G401 (cell line): ENCODE measurements at places on chromosomes 2 and 18. TPM values are rescaled to one million over a fixed set of nuclear protein-coding genes. Genes with fewer than 3 reads are reported as not detected.
A peak's percentile ranks its signal among the peaks of the same experiment; 100 is the strongest.

DNA sequence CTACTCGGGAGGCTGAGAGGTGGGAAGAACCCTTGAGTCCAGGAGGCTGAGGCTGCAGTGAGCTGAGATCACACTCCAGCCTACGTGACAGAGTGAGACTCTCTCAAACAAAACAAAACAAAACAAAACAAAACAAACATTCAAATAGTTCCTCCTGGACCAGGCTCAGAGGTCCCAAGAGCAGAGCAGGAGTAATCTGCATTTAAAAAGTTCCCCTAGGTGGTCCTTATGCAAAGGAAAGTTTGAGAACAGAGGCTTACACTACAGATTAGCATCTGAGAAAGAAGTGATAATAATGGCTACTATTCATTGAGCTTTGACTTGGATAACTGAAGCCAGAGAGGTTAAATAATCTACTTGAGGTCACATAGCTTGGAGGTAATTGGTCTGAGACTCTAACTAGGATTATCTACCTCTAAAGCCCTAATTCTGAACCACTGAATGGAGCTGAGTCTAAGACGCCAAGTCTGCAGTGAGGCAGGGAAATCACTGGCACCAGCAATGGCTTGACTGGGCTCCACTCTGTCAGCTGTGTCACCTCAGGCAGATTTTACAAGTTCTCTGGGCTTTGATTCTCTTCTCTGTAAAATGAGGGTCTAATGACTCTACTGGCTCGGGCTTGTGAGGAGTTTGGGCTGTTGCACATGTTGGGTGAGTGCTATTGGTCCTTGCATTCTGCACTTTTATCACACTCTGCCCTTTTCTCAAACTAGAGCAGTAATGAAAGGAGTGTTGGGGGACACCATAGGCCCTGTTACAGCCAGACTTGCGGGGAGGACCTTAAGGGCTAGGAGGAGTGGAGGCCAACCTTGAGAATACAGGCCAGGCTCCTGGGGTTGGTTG, 29.2 kb upstream of the DLX2 start:
- peak; percentile 11 for DNase-seq

DNA sequence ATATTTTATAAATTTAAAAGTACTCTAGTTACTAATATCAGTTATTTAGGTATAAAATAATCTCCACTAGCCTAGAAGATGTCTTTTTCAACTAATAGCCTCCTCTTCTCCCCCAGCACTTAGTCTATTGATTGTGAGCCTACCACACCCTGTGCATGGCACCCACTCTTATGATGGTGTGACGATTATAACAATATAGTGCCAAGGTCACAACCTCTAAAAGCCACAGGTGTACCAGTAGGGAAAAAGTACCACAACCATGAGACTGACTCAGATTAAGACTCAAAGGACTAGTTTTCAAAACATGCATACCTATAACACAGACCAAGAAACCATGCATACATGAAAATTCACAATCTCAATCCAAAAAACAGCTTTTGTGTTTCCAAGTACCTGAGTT, 27.6 kb downstream of the THADA start:
- no peak for DNase-seq

- no peak for DNase-seq
Observed at GRCh38 chr2:151928380-151928779, 100.2 kb upstream of the ARL5A start.

- no peak for DNase-seq
Observed at GRCh38 chr2:120391911-120392665, 46.2 kb downstream of the INHBB start.

- DNase-seq = no peak
Observed at GRCh38 chr2:46488389-46488788, 9.0 kb downstream of the TMEM247 start.

GRCh38 chr18:9334329-9334972, at the start of gene TWSG1:
Gene TWSG1 (plus strand): TSS chr18:9334773. CDS start chr18:9337230, 2,457 bp downstream.
- DNase-seq = peak; percentile 86

DNA sequence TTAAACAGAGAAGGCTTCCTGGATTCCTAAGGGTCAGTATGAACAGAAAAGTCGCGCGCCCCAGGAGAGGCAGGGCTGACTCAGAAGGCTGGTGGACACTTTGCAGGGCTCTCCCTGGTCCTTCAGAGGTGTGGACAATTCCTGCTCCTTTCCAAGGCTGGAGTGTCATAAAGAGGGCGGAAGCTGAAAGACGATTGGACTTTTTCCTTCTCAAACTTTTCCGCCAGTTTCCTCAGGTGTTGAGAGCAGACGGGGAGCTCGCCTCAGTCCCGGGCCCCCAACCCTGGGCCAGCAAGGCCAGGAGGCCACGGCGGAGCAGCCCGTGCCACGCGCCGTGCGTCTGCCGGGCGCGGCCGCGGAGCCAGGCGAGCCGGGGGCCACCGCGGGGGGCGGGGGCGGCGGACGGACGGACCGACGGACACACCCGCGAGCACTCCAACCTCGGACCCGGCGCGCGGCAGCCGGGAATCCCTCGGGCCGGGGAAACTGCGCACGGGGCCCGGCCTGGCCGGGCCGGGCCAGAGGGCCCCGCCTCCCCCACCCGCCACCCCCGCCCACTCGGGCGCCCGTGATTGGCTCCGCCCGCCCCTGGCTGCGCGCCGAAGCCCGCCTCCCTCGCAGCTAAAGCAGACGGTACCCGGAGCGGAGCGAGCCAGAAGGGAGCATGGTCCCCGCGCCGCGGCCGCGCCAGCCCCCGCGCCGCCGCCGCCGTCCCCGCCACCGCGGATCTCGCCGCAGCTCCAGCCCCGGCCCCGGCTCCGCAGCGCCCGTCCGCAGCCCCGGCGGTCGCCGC, at the start of gene KLHL29:
Gene KLHL29, plus strand, starts transcription at position 629 of the 793 bp plus-strand sequence. CDS start 177,018 bp downstream, outside the sequence.
- peak; percentile 81 for DNase-seq

- DNase-seq = no peak
Observed at GRCh38 chr2:101125374-101125773, 25.8 kb downstream of the TBC1D8 start.

Gene DUSP19
- total RNA-seq = 3.4 and 4.6 TPM in 2 replicates

Gene NLRC4
- not detected in 2 replicates for total RNA-seq

Gene RNF149
- total RNA-seq = 21.7 and 26.7 TPM in 2 replicates

Gene KCNG2
- 3.8 and 8.6 TPM in 2 replicates for total RNA-seq

Gene KLHL30
- 0.07 TPM in 1 of 2 replicates, not detected in the other for total RNA-seq
